ENCODE measurements at places on chromosomes 3 and 15.

- DNase-seq: no peak
Measured at GRCh38 chr3:20772869-20773268, 586.9 kb upstream of the SGO1 start.

GRCh38 chr15:64911311-64912186 lies at the start of gene ANKDD1A:
TSS of gene ANKDD1A (plus strand) at chr15:64911902. CDS start at chr15:64911931, 29 bp downstream.
- peak; percentile 66 for DNase-seq

DNA sequence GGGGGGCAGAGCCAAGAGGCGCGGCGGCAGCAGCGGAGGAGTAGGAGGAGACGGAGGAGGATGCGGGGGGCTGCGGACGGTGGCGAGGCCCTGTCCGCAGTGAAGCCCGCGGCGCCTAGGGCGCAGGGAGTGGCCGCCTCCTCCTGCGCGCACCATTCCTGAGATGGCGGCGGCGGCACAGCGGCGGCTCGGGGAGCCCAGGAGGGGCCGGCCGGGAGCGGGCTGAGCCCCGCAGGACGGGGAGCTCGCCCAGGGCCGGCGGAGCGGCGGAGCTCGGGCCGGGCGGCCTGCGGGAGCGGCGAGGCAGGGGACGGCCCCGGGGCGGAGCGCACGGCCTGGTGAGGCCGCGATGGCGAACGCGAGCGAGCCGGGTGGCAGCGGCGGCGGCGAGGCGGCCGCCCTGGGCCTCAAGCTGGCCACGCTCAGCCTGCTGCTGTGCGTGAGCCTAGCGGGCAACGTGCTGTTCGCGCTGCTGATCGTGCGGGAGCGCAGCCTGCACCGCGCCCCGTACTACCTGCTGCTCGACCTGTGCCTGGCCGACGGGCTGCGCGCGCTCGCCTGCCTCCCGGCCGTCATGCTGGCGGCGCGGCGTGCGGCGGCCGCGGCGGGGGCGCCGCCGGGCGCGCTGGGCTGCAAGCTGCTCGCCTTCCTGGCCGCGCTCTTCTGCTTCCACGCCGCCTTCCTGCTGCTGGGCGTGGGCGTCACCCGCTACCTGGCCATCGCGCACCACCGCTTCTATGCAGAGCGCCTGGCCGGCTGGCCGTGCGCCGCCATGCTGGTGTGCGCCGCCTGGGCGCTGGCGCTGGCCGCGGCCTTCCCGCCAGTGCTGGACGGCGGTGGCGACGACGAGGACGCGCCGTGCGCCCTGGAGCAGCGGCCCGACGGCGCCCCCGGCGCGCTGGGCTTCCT lies at the start of gene GPR27:
GPR27 (plus strand) TSS at position 155 of the 909 bp plus-strand sequence; CDS start at position 350, 195 bp downstream.
- peak; percentile 64 for DNase-seq

DNA sequence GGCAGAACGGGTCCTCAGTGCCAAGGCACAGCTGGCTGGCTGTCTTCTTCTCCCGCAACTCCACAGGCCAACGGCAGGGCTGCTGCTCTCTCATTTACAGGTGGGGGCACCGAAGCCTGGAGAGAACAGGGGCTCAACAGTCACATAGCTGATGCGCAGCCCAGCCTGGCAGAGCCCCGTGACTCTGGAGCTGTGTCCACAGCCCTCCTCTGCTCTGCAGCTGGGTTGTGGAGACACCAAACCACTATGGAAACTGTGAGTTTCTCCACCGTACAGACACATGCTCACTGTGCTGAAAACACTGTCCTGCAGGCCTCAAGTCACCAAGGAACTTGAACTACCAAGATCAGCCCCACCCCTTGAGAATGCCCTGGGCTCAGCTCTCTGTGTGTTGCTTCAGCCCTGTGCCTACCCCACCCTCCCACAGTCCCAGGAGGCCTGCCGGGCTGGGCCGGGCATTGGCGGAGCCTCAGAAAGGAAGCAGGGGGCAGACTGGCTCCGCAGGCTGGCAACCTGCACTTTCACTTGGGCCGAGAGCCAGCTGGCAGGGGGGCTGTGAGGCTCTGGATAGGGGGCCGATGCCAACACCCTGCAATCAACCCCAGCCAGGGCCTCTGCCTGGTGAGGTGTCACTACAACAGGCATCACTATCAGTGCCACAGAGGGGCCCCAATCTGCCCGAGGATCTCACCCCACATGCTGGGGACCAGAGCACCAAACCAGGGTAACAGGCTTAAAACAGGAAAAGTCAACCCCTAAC lies 113.7 kb upstream of the RPL32 start:
- DNase-seq: peak; percentile 43

- peak; percentile 44 for DNase-seq
Measured at GRCh38 chr3:99843590-99844258, 26.1 kb downstream of the CMSS1 start.

DNA sequence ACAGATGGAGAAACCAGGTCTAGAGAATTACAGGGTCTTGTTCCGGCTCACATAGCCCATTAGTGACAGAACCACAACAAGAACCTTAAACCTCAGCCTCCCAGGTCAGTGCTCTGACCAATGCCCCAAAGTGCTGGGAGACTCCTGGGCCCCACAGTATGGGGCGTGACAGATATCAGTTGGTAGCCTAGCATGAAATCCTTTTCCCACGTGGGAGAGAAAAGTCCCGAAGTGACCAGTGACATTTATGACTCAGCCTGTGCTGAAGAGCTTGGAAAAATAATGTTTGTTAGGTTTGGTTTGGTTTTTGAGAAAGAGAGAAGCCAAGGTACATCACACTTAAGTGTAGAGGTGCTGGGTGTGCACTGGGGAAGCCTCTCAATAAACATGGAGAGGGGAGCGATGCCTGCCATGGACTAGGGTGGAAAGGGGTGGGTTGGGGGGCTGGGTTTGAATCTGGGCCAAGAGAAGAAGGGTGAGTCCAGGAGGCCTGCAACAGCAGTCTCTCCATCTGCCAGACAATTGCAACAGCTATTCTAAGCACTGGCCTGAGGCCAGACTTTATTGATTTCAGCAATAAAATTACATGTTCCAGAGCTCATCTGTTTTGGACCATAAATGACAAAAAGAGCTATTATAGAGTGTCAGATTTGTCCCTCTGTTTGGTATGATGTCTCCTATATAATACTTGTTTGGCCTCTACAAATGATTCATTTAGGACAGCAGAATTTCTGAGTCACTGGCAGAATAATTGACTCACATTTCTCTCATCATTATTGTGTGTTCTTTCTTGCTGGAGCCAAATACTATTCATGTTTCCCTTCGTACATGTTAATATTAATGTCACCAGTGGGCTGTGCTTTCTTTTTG lies 43.4 kb downstream of the C2CD4A start:
- peak; percentile 85 for DNase-seq

- DNase-seq: no peak
Measured at GRCh38 chr15:31268108-31268501, 58.5 kb upstream of the KLF13 start.

GRCh38 chr15:48641416-48641815 lies 4.1 kb downstream of the FBN1 start:
- DNase-seq: peak; percentile 73

DNA sequence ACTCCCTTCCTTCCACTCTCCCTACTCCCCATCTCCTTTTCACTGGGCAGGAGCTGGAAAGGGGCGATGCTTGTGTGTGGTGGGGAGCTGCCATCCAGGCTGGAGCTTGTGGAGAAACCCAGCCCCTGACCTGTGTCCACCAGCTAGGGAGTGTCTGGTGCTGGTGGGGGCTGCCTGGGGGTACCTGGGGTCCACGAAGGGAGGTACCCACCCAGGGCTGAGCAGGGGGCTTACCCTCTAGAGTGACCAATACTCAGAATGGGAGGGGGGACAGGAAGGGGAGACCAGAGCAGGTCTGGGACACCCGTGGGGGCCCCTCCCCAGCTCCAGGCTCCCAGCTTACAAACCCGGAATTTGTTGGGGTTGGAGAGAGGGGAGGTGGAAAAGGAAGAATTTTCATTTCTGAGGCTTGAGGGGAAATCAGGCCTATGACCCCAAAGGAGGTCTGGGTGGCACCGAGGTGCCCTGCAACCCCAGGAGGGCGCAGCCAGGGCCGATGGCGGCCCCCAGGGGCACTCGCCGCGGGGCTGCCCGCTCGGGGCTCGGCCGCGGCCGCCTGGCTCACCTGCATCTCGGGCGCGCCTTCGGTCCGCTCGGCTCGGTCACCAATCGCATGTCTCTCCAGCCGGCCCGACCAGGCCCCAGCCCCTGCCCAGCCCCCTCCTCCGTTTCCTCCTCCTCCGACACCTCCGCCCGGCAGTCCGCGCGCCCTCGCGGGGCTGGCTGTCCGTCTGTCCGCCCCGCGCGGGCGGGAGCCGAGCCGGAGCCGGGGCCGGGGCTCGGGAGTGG lies 773 bp downstream of the LINGO1 start:
- DNase-seq: no peak

DNA sequence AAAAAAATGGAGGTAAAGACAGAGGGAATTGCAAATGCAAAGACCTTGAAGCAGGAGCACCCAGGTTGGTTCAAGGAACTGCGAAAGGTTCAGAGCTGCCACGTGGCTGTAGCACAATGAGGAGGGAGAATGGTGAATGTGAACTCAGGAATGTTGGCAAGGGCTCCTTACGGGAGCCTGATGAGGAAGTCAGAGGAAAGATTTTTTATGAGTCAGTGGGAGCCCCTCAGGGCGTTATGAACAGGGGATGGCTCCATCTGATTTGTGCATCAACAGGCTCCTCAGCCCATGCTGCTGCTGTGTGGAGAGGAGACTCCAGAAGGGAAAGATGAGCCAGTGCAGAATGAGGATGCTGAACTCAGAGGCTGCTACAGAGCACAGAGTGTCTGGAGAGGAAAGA lies 194.4 kb downstream of the ARRDC4 start:
- no peak for DNase-seq

DNA sequence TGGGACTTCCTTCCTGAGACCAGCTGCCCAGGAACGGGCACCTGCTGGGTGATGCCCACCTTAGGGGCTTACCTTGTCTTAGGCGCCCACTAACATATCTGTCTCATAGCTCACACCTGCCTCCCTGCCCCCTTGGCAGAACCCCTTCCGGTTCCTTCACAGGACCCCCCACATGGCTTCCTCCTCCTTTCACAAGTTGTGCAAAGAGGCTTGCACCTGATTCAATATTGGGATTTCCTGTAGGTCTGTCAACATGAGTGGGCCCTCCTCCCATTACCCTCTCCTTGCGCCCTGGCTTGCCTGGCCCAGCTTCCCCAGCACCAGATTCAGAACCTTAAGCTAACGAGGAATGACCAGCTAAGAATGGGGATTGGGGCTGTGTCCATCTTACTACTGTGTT lies 633 bp downstream of the THPO start:
- DNase-seq: no peak
